Stimulated activated naive CD8-positive, alpha-beta T cell treated with anti-CD3 and anti-CD28 coated beads, Interleukin-15, Interleukin-2, amounts not matched to agents 100 U/mL and 50 U/mL, for 24 hours (primary cell): ENCODE measurements at places on chromosomes 2 and 18.

DNA sequence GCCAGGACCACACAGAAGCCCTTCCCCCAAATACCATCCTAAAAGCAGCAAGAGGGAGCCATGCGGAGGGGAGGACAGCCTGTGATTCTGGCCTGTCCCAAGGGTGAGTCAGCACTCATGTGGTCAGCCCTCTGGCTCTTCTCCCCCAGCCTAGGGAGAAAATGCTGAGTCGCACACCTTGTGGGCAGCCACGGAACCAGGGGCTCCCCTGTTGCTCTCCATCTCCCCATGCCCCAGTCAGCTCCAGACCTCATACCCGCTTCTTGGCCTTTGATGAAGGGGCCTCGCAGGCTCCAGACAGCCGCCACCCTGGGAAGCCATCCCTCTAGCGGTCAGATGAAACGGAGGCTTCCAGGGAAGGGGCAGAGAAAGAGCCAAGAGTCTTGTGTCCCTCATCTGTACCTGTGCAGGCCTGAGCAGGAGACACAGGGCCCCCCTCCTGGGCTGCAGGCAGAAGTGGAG, 181.3 kb upstream of the SIX2 start:
- no peak for DNase-seq

DNA sequence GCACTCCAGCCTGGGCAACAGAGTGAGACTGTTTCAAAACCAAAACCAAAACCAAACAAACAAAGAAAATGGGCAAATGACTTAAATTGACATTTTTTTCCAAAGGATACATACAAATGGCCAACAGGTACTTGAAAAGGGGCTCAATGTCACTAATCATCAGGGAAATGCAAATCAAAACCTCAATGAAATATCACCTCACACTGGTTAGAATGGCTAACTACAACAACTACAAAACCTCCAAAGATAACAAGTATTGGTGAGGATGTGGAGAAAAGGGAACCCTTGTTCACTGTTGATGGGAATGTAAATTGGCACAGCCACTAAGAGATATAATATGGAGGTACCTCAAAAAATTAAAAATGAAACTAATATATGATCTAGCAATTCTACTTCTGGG, 213.2 kb upstream of the HS6ST1 start:
- DNase-seq, result no peak

GRCh38 chr18:69326094-69326493, 74.6 kb upstream of the DOK6 start:
- DNase-seq, result no peak

DNA sequence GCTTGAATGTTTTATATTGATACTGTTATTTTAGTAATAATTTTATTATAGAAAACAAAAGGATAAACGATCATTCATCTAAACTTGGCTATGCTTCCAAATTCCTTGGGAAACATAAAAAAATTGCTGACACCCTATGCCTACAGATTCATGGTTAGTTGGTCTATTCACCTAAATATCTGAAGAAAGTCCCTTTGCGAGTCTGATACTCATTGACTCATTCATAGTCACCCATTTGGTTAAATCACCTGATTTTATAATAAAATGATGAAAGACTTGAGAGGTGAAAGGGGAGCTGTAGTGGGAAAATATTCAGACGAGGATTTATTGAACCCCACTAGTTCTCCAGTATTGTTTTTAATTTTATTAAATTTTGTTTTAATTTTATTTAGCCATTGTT, 112.0 kb downstream of the PTPN4 start:
- no peak for DNase-seq

GRCh38 chr2:72153026-72153791, 5.5 kb upstream of the CYP26B1 start:
- no peak for DNase-seq

- no peak for DNase-seq
Observed at GRCh38 chr18:40685219-40685618, 1269.8 kb upstream of the PIK3C3 start.

DNA sequence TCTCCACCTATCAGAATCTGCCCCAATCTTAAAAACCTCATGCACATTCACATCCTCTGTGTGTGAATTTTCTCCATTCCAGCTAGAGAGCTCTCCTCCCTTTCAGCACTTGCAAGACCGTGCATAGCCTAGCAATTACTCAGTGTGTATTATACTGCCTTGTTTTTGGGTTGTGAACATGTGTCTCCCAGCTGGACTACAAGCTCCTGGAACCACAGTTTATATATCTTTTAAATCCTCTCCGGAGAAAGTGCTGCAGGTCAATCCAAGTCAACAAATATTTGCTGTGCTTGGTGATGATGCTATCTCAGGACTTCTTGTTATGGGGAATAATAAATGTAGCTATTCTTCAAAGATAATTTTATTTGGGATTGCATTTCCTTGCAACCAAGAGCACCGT, 58.2 kb upstream of the MEX3C start:
- DNase-seq, result no peak

DNA sequence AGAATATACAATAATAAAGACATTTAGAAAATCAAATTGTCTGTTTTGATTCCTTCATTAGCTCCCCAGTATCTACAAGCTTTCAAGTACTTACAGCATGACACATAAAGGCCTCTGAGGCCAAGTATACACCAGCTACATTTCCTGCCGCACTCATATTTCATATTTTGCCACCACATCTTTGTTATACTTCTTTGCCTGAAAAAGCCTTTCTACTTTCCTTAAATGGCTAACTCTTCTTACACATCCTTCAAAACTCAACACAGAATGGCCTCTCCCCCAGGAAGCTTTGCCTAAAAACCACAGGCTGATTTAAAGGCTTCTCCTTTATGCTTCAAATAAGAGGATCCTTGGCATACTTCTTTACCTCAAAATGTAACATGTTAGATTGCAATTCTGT, 4.5 kb downstream of the STK17B start:
- no peak for DNase-seq

GRCh38 chr2:195428673-195429072, 228.4 kb upstream of the SLC39A10 start:
- DNase-seq, result no peak

GRCh38 chr2:54568876-54569321, 112.8 kb downstream of the SPTBN1 start:
- DNase-seq, result no peak
